ENCODE measurements at places on chromosomes 1 and 21.

GRCh38 chr1:182299728-182300616 is 91.6 kb downstream of the GLUL start:
- no peak for DNase-seq

GRCh38 chr1:70504176-70504820 is 93.2 kb downstream of the CTH start:
- no peak for DNase-seq

- DNase-seq: no peak
Observed at GRCh38 chr21:45146801-45147200, 72.4 kb downstream of the ADARB1 start.

- no peak for DNase-seq
Observed at GRCh38 chr21:41730367-41730765, 36.5 kb downstream of the RIPK4 start.

DNA sequence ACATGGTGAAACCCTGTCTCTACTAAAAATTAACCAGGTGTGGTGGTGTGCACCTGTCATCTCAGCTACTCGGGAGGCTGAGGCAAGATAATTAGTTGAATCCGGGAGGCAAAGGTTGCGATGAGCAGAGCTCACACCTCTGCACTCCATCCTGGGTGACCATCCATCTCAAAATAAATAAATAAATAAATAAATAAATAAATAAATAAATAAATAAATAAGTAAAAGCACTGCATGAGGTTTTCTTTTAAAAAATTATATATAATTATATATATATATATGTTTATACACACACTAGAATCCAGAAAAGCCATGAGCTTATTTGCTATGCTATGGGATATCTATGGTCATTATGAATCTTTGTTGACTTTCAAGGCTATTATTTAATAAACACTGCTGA is 2.4 kb downstream of the AMPD1 start:
- DNase-seq: no peak

GRCh38 chr1:211330282-211330936 is 3.8 kb downstream of the TRAF5 start:
- DNase-seq: no peak

GRCh38 chr1:111943066-111943465 is 46.4 kb downstream of the KCND3 start:
- DNase-seq: no peak

- no peak for DNase-seq
Observed at GRCh38 chr1:151846062-151846568, 6.5 kb upstream of the C2CD4D start.

DNA sequence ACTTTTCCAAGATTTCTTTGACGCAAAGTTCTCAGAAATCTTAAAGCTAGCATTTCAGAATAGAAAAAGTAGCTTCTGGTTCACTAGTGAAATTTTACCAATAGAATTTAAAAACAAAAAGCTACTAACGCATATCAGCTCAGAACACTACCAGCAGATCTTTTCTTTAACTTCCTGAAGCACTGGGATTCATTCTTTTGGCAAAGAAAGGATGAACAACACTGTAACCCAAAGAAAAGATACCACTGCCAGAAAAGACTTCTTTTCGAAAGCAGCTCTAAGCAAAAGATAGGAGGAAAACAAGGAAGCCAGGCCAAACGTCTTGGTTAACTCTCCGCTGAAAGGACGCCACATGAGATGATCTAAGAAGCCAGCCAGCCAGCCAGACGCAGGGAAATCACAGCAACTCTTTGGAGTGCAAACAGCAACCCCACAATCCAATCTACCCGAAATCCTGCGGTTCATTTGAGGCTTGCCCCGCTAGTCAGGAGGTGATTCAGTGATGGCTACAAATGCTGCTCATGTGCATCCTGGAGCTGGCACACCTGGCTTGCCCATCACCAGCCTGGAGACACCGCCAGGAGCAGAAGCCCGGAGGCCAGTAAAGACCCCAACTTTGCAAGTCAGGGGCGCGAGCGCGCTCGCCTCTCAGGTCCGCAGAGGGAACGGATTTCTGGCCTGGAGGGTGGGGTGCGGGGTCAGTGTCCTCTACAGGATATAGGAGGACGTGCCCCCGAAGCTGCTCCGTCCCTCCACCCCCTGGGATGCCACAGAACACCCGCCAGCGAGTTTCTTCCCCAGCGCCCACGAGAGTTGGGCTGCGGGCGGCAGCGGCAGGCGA is 812 bp downstream of the NBPF1 start:
- DNase-seq: peak; percentile 53

DNA sequence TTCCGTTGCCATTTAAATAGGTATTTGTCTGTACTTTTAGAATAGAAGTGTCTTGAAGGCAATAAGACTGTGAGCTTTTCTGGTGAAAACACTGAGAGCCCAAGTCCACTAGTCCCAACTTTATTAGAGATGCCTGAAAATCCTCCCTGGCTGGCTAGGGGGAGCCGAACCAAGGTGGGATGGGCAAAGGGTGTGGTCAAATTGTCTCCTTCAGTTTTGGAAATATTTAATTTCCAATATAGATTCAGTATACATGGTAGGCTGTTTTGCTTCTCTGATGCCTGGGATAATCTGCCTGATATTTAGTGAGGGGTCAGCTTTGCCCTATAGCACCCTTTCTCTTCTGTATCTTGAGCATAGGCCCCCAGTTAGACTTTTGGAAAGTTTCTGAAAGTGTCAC is 3.5 kb downstream of the ROR1 start:
- no peak for DNase-seq

- DNase-seq: no peak
Observed at GRCh38 chr1:218863987-218864386, 309.7 kb upstream of the LYPLAL1 start.

DNA sequence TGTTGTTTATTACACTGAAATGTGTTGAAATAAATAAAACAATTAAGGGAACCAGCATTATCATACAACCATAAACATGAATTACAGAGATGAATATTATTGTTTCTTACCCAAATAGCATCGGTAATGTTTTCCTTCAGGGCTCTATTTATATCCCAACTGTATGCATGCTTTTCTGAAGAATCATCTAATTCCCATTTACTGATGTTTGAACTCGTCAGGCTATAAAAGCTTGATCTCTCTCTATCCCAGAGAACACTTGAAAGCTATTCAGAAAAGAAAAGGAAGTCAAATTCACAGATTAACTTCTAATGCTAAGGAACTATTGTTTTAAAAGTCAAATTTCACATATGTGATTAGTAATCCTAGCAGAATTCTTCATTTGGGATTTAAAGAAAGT is 12.4 kb downstream of the NUP133 start:
- DNase-seq: no peak

DNA sequence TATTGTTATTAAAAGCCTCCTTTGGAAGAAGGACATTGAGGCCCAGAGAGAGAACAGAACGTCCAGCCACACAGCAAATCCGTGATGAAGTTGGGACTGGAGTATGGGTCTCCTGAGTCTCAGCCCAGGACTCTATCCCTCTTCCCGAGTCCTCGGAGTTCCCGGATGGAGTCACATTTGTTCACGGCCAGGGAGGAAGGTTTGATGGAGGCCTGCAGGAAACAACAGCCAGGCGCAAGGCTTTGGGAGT is 357 bp upstream of the TXLNA start:
- peak; percentile 64 for DNase-seq

DNA sequence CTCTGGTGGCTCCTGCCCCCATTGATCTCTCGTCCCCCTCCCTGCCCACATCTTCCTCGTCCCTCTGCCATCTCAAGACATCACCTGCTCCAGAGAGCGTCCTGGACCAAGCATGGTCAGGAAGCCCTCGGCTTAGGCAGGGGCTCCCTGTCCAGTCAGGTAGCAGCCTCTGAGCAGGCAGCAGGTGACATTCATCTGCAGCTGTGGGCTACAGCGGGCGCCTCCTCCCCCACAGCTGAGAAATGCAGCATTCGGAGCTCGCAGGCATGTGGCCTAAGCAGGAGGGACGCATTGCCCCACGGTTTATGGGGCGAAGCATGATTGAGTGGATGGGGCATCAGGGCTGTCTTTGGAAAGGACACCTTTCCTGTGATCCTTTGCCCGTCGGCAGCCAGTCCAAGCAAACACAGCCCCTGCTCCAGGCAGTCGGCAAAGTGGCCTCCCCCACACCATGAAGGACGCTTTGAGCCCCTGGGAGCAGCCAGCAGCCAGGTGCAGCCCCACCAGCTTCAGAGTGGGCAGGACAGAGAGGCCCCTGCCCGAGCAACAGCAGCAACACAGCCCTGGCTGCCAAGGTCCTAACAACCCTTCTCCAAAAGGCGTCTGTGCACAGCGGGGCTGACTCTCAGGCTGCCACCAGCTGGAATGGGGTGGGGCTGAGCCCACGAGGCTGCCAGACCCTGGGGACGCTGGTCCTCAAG is 234.1 kb upstream of the VAMP3 start:
- peak; percentile 23 for DNase-seq

- DNase-seq: no peak
Observed at GRCh38 chr1:11535316-11535715, 56.4 kb downstream of the DISP3 start.

GRCh38 chr1:30601316-30602085 is 121.9 kb downstream of the MATN1 start:
- no peak for DNase-seq

DNA sequence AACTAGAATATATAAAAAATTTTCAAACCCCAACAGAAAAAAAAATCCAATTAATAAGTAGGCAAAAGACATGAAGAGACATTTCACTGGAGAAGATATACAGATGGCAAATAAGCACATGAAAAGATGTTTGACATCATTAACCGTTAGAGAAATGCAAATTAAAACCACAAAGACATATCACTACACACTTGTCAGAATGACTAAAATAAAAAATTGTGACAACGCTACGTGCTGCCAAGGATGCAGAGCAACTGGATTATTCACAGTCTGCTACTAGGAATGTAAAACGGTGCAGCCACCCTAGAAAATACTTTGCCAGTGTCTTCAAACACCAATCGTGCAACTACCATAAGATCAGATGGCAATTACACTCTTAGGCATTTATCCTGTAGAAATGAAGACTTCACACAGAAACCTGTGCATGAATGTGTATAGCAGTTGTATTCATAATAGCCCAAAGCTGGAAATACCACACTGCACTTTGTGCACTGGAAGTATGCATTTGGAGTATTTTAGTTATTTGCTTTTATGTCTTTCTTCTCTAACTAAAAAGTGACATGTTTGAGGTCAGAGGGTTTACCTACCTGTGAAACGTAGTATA is 75.3 kb upstream of the PALMD start:
- DNase-seq: no peak

DNA sequence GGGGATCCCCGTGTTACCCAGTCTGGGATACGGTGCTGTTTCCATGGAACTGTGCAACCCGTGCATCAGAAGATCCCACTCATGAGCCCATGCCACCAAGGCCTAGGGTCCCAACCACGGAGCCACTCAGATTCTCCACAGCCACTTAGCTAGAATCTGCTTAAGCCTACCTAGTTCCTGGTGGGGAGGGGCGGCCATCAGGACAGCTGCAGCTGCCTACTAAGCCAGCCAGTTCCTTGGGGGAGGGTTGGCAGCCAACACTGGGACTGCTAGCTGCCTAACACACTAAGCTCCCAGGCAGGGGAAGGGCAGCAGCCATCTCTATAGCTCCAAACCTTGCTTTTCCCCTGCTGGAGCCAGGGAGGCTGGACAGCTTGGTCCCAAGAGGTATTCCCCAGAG is 549.2 kb upstream of the BRINP3 start:
- no peak for DNase-seq

DNA sequence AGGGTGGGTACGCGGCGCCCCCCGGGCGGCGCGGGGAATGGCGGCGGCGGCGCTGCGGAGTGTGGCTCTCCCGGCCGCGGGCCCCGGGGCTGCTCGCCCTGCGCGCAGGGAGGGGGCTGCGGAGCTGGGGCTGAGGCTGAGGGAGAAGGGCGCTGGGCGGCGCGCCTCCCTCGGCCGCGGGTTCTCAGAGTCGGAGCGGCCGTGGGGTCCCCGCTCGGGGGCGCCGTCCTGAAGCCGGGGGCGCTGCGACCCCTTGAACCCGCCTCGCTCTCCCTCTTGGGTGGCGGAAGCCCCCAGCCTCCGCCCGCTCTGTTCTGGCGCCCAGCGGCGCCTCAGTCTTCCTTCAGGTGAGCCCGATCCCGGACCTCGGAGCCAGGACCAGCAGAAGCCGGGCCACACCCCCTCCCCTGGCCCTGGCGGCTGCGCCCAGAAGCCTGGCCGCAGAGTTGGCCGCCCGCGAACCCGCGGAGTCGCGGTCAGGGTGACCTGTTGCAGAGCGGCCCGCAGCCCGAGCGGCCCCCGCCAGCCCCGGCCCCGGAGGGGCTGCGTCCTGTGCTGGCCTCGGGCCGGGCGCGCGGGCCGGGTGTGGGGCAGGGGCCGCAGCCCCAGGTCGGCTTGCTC is 532 bp downstream of the RALGPS2 start:
- DNase-seq: peak; percentile 26

- DNase-seq: no peak
Observed at GRCh38 chr1:244439391-244440032, 12.2 kb downstream of the ADSS2 start.

- DNase-seq: no peak
Observed at GRCh38 chr1:168396508-168396907, 115.8 kb downstream of the TBX19 start.

- no peak for DNase-seq
Observed at GRCh38 chr1:219085988-219086387, 87.7 kb upstream of the LYPLAL1 start.

GRCh38 chr1:202073206-202073605 is 49.5 kb upstream of the GPR37L1 start:
- no peak for DNase-seq

DNA sequence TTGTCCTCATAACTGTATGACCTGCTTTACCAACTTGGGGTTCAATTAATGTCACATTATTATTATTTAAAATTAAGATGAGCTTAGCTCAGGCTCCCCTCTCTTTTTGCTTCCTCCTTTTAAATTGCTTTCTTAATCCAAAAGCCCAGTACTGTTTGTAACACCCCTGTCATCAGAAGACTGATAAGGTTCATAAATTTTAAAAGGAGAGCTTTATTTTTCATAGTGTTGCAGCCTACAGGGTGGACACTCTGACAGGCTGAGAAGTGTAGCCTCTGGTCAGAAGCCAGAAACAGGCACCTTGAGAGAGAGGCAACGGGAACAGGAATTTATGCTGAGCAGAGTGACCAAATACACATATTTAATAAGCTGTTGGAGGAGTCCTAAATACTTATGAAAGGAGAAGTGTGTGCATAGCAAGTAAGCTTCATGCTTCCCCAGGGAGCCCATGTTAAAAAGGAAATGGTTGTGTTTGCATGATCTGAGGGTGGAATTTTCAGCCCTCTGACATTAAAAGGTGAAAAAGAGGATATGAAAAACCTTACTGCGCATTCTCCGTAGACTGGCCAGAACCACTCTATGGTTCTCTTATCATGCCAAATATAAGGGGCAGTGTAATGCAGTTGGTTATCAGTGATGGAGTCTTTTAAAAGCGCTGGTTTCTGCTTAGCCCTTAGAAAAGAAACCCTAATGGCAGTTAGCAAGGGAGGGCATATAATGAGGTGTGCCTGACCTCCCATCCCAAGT is 30.5 kb upstream of the FGGY start:
- no peak for DNase-seq

Data from NCI-H2081 (cell line).